ENCODE measurements at places on chromosomes 1 and 21.

GRCh38 chr1:202061055-202061454, 50.7 kb downstream of the ELF3 start:
- no peak for DNase-seq

- DNase-seq = peak; percentile 96
These were observed 26.8 kb downstream of the UMODL1 start for GRCh38 chr21:42097860-42098454.

DNA sequence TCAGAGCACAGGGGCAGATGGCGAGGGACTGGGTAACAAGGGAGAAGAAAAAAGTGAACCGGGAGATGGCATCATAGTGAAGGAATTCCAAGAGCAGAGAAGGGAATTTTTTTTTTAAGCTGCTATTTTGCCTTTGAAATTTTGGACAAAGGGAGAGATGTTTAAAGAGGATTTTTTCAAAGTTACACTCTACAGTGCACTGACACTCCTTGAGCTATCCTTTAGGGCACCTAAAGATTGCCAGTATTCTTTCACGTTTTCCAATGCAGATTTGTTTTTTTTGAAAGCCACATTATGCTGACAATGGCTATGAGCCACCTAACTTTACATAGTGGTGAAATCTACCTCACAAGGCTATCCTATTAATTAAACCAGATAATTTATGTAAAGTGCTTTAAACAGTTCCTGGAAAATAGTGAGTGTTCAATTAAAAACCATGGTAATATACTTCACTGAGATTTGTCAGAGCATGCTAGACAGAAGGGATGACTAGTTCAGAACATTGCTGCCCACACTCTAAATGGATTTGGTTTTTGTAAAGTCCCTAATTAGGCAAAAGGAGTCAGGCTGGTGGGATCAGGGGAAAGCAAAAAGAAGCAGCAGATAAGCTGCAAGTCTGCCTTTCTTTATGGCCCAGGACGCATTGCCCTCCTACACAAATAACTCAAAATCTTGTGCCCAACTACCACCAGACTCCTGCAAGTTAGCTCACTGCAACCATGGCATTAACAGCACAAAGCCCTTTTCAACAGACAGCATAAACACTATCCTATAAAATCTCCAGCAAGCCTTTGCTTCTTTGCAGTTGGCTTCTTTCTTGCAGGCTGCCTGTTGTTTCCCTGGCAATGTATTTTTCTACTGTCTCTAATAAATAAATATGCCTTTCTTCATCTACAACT, 53.9 kb downstream of the PRDX6 start:
- no peak for DNase-seq

DNA sequence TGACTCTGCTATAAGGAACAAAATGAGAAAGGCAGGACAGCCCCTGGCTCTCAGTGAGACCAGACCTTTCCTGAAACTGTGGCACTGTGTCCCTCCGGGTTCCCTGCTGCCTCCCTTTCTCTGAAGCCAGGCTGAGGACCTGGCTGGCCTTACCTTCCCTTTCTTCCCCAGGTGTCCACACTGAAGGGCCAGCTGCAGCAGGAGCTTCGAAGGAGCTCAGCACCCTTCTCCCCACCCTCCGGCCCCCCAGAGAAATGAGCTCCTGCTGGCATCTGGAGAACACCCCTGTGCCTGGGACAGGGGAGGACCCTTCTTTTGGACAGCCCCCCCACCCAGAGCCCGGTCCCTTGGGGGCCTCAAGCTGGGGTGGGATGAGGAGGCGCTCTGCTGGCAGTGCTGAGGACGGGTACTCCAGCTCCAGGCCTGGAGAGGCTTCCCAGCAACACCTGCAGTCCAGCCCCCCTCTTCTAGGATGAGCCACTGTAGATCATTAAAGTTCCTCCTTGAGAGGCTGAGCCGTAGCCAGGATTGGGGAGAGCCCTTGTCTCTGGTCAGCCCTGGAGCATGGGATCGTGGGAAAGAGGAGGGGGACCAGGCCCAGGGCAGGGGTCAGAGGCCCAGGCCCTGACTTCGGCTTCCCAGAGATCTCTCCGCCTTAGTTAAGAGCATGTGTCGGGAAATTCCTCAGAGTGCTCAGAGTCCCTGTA, 8.1 kb downstream of the MFAP2 start:
- no peak for DNase-seq

DNA sequence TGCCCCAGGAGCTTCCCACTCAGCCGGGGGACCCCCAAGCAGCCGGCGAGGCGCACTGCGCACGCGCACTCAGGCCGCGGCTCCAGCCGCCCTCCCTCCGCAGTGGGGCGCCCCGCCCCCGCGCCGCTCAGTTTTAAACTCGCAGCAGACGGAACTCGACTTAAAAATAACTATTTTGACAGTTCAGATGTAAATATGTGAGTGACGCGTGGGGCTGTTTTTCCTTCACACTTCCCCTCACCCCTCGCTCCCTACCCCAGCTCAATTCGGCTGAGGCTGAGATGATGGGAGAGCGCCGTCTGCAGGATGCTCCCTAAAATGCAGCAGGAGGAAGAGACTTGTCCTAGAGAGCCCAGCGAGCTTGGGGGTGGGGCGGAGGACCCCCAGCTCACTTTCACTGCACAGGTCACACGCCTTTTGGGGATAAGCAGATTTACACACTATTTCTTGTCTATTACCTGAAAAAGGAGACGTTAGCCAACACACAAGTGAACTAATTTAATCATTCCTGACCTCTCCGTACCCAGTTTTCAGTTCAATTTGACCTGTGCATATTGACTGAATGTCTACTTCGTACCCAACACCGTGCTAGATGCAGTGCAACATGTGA, 8.9 kb upstream of the LEMD1 start:
- DNase-seq = no peak

All from AG04450 (cell line).